HepG2 (cell line): ENCODE measurements at places on chromosomes 7 and 10. TPM values are rescaled to one million over a fixed set of nuclear protein-coding genes. Genes with fewer than 3 reads are reported as not detected.

The UCN3 gene
- total RNA-seq = not detected in 2 replicates

The CYP26A1 gene
- total RNA-seq = not detected in 2 replicates

The TFR2 gene
- total RNA-seq = 12.5 and 36.9 TPM in 2 replicates

The SMARCD3 gene
- total RNA-seq = 0.53 and 0.62 TPM in 2 replicates

GRCh38 chr7:149599636-149600206 lies 102.1 kb upstream of the ZNF746 start:
- DNase-seq = no peak

DNA sequence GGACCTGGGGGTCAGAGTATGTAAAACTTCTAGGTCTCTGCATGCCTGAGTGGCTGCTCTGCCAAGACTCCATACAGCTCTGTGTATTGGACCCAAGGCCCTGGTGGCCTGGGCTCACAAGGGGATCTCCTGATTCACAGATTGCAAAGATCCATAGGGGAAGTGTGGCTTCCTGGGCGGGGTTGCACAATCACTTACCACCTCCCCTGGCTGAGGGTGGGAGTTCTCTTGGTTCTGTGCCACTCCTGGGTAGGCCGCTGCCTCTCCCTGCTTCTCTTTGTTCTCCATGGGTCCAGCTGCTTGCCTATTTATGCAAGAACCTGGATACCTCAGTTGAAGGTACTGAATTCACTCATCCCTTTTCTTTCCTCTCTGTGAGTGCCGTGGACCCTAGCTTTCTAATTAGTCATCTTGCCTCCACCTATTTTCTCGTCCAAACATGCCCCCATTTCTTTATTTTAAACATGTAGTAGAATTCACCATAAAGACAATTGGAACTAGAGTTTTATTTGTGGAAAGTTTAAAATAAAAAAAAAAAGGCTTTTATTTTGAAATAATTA lies 18.5 kb upstream of the AGR3 start:
- DNase-seq = no peak
